Mucosa of gallbladder (tissue), 1 donor: ENCODE measurements at places on chromosomes 16 and 17.

DNA sequence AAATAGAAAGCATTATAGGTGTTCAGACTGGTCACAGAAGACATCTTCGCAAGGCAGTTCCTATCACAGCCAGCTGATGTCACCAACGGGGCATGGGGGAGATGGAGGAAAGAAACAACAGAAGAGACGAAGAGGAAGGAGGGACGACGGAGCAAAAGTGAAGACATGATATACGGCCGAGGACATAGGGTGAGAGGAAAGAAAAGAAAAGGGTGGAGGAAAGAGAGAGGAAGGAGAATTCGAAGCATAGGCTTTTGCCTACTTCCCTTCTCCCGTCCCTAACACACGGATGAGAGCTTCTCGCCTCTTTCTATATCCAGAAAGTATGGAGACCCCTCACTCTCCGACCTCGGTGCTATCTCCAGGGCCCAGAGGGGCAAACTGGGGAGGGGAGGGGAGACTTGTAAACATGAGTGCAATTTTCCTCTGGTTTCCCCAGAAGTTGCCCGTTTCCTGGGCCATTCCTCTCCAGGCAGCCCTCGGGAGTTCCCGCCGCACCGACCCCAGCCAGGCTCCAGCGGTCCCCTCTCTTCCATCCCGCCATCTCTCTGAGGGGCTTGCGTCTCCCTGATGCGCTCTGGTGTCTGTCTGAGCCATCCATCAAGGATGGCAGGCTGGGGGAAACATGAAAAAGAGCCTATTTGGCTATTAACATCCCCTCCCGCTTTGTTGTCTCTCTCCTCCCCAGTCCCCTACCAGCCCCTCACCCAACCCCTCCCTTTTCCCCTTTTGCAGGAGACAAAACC is 26.0 kb downstream of the COPZ2 start:
- no peak for DNase-seq

- DNase-seq, result peak; percentile 65
Measured at GRCh38 chr16:31382485-31383161, 10.5 kb upstream of the ITGAD start.

GRCh38 chr16:4410335-4411075 is 5.9 kb downstream of the CORO7 start:
- DNase-seq, result peak; percentile 75

- peak; percentile 46 for DNase-seq
Measured at GRCh38 chr16:68590201-68590994, 51.3 kb downstream of the ZFP90 start.

- no peak for DNase-seq
Measured at GRCh38 chr17:9541718-9542117, 33.9 kb downstream of the STX8 start.

GRCh38 chr17:9931144-9931741 is 26.2 kb upstream of the RCVRN start:
- no peak for DNase-seq

DNA sequence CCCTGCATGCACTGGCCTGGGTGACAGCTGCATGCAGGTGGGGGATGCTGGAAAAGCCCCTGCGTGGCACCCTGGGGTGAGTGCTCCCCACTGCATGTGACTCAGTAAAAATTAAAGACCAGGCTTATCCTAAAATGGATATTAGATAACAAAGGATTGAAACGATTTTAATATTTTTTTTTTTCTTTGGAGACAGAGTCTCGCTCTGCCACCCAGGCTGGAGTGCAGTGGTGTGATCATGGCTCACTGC is 334.9 kb downstream of the C16orf95 start:
- DNase-seq, result no peak

GRCh38 chr17:5793899-5794298 is 209.6 kb upstream of the NLRP1 start:
- no peak for DNase-seq

DNA sequence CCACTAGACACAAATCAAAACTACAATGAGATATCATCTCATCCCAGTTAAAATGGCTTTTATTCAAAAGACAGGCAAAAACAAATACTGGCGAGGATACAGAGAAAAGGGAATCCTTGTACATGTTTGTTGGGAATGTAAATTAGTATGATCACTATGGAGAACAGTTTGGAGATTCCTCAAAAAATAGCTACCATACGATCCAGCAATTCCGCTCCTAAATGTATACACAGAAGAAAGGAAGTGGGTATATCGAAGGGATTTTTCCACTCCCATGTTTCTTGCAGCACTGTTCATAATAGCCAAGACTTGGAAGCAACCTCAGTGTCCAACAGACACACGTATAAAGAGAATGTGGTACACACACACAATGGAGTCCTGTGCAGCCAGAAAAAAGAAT is 35.3 kb downstream of the KATNIP start:
- DNase-seq, result no peak

GRCh38 chr17:65853816-65854215 is 292.4 kb upstream of the AXIN2 start:
- no peak for DNase-seq

DNA sequence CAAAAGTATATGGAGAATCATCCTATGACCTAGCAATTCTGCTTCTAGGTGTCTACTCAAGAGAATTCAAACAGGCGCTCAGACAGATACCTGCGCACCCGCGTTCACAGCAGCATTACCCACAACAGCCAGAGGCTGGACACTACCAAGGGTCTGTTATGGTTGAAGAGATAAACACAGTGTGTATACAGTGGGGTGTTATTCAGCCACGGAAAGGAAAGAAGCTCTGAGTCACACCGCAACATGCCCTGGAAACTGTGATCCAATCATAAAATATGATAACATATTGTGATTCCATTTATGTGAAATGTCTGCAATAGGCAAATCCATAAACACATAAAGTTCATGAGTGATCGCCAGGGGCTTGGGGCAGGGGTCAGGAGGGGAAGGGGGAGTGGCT is 18.0 kb upstream of the JPH3 start:
- DNase-seq, result no peak

- DNase-seq, result no peak
Measured at GRCh38 chr16:62035115-62036092, 834 bp downstream of the CDH8 start.

DNA sequence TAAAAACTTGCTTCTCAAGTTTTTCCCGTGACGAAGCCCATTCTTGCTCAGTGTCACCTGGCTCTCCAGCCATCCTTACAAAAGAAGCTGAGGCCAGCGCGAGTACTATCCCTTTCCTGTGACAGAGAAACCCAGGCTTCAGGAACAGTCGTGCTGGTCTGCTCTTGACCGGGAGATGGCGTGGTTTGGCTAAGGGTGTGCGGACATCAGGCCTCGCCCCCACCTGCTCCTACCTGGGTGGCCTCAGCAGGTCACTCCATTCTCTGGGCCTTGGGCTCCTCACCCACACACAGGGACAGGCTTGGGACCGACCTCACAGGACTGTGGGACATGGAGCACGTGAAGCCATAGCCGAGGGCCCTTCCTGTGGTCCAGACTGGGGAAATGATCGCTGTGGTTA is 75.2 kb upstream of the CIBAR2 start:
- DNase-seq, result no peak

GRCh38 chr17:41340494-41340893 is 10.1 kb downstream of the KRT33A start:
- DNase-seq, result no peak

DNA sequence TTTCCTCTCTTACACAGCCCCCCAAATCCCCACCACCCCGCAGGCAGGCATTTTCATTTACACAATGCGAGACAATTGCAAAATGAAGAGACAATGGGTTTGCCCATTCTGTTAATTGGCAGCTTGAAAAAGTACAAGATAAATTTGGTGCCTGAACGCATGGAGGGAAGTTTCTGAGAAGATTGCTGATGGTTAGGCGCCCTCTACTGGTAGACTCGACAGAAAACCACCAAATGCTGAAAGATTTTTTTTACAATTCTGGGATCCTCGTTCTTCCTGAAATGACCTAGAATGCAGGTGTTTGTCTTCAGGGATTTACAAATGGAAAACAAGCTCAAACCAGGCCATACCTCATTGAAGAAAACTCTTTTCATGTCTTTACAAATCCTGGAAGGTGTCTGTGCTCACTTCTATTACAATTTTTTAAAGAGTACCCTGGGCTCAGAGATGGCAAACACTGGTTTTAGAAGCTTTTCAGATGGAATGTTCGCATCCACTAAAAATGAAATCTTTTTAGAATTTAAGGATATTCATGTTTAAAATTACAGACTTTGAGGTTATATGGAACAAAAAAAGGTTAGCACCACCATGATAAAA is 338.5 kb downstream of the PMP22 start:
- DNase-seq, result peak; percentile 59
